KG1 (cell line): ENCODE measurements at places on chromosomes 12 and 14.

- DNase-seq: no peak
These were observed 295.7 kb downstream of the CACNA1C start for GRCh38 chr12:2348482-2348852.

DNA sequence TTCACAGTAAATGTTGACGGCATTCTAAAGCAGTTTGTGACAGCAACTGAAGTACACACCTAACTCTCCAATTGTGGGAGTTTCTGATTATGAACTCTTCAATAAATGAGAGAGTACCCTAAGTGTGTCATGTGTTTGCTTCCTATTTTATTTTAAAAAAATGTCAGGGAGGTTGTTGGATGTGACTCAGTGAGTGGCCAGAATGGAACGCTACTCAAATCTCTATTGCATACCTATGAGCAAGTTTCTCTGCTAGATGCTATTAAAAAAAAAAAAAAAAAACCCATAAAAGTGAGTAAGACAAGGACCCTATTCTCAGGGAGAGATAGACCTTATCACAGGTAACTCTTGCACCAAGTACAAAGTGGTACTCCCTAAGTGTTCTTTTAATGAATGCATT lies 256.6 kb downstream of the BTG1 start:
- DNase-seq: no peak

- DNase-seq: peak; percentile 2
These were observed 67.2 kb downstream of the FAR2 start for GRCh38 chr12:29216266-29216665.

GRCh38 chr12:54294953-54295566 lies 5.8 kb downstream of the NFE2 start:
- no peak for DNase-seq

DNA sequence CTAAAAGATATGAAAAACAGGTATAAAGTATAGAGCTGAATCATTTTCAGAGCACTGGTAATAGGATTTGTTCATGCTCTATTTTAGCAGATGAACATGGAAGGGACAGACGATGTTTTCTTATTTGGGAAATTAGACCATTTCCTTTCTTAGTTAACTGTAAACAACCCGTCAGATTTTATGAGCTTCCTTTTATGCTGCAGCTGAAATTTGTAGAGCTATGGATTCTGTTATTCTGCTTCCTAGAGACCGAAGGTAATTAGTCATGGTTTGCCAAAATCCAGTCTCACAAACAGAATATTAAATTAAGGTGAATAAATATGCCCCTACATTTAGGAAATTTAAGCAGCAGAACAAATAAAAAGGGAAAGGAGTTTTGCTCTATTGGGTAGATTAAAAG lies 180.2 kb upstream of the SYT1 start:
- no peak for DNase-seq

GRCh38 chr12:103313894-103314293 lies 181.9 kb downstream of the C12orf42 start:
- no peak for DNase-seq

DNA sequence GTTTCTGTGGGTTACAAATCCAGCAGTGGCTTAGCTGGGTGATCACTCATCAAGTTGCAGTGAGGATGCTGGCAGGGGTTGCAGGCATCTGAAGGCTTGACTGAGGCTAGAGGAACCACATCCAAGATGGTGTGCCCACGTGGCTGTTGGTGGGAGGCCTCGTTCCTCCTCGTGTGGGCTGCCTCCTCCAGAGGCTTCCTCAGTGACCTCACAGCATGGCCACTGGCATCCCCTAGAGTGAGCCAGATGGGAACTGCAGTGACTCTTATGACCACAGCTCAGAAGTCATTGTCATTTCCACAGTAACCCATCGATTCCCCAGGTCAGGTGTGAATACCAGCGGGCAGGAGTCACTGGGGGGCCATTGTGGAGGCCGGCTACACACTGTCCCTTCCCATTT lies 17.8 kb downstream of the AACS start:
- DNase-seq: no peak

GRCh38 chr14:49221316-49221715 lies 364.9 kb downstream of the RPS29 start:
- DNase-seq: no peak

DNA sequence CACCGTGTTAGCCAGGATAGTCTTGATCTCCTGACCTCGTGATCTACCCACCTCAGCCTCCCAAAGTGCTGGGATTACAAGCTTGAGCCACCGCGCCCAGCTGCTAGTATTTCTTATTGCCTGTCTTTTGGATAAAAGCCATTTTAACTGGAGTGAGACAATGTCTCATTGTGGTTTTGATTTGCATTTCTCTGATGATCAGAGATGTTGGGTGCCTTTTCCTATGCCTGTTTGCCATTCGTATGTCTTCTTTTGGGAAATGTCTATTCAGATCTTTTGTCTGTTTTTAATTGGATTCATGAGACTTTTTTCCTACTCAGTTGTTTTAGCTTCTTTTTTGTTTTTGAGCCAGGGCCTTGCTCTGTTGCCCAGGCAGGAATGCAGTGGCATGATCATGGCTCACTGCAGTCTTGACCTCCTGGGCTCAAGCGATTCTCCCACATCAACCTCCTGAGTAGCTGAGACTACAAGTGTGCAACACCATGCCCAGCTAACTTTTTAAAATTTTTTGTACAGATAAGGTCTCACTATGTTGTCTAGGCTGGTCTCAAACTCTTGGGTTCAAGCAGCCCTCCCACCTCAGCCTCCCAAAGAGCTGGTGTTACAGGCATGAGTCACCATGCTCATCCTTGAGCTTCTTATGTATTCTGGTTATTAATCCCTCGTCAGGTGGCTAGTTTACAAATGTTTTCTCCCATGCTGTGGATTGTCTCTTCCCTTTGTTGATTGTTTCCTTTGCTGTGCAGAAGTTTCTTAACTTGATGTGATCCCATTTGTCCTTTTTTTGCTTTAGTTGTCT lies 65.9 kb downstream of the ACACB start:
- DNase-seq: no peak

- no peak for DNase-seq
These were observed 78.1 kb upstream of the RPH3A start for GRCh38 chr12:112713471-112713870.

- no peak for DNase-seq
These were observed 84.5 kb upstream of the CDKN3 start for GRCh38 chr14:54312166-54312801.

DNA sequence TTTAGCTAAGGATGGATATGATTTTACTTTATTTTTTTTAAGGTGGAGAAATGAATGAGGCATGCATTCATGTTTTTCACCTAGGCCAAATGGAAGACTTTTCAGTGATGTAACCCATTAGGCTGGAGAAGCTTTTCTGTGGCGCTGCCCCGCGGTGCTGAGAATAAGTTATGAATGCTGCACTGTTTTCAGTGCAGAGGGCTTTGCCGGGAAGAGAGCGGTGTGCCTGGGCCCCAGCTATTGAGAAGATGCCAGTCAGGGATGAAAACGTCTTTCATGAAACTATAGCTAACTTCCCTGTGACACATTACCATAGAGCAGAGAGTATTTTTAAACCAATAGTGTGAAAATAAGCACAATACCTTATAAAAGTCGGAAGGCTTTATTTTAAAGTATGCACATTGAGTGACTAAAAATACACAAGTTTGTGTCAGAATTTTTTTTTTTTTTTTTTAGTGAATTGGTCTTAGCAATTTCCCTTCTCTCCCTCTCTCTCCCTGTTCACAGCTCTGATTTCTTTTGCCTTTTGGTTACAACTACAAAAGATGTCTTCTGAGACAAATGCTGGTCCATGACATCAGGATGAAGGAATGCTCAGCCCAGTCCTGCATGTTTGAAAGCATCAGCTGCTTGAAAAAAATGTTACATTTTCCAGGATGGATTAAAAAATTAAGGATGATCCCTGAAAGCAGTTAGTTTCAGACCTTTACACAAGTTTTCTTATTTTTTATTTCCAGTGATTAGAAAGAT lies 48.3 kb downstream of the NPAS3 start:
- no peak for DNase-seq

DNA sequence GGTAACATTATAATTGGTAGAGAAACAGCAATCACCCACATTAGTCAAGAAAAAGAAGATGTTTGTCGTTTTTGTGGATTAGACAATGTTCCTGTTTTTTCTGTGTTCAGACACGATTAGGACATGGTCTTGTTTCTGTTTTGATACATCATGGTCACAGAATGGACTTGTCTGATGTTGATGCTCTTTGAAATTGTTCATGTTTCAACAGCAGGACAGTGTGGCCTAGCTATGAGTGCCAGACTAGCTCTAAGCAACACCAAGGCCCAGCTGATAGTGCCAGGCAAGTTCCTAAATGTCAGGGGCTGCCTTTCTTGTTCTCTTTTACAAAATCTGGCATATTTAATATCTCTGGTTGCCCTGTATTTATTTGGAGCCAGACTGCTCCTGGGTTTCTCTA lies 40.9 kb upstream of the TOMM20L start:
- no peak for DNase-seq

DNA sequence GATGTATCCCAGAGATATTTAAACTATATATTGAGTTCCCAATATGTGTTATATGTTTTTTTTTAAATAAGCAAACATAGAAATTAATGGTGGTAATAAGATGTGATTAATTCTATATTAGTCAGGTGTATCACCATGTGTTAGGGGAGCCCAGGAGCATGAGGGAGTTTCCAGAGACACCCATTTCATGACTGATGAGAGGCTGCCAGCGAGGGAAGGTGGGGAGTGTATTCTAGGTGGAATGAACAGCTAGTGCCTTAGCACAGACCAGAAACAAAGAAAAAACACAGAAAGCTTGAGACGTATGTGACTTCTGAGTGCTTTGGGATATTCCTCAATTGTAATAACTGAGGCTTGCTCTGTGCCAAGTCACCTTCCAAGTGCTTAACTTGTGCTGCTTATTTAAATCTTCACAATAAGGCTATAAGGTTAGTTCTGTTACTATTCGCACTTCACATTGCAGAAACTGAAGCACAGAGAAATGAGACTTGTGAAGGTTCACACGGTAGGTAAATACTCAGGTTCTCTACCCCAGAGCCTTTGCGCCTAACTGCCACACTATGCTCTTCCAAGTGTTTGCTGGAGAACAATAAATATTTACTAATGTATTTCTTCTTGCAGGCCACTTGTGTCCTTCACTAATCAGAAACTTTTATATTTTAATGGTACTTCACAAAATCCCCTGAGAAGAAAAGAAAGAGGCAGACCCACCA lies 17.9 kb upstream of the MGP start:
- no peak for DNase-seq

DNA sequence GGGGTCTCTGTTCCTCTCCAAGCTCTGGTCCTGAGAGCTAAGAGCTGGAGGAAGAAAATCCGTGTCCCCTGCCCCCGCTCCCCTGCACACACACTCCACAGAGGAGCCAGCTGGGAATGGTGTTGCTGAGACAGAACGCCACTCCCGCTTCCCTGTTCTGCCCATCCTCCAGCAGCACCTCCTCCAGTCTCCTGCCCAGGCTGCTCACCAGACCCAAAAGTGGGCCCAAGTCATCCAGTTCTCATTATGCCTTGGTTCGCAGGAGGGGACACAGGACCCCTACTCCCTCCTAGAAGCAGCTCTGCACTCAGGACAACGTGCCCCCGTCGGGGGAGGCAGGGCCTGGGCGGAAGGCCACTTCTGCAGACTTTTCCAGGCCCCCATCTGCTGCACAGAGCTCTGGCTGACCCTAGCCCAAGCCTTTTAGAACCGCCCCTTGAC lies 830 bp upstream of the TRMT61A start:
- no peak for DNase-seq

DNA sequence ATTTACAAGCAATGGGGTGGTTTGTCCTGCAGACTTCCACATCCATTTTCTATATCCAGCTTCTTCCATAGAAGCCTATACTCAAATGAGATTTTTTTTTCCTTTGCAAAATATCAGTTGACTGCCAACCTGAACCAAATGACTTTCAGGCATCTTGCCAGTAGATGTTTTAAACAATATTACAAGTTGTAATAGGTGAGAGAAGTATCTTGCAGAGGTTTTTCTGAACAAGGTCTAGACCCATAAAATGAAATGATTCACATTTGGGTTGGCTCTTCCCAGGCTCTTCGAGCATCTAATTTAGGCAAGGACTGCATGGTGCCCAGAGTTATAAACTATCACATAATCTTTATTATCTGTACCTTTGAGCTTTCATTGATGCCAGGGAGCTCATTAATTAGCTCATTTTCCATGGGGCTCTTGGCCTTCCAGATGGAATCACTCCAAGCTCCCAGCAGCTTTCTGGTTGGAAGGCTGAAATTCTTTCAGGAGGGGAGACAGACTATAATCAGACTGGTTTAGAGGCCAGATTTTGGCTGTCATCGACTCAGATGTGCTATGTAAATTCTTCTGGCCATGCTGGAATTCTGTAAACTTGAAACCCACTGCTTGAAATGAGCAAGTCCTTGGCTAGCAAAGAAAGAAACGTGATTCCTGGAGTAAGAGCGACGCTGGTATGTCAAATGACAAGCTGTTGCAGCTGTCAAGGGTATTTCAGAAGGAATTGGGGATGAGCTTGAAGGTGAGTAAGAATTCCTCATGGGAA lies 32.2 kb upstream of the DICER1 start:
- DNase-seq: no peak

- no peak for DNase-seq
These were observed 76.7 kb upstream of the SLC8A3 start for GRCh38 chr14:70265422-70265821.

DNA sequence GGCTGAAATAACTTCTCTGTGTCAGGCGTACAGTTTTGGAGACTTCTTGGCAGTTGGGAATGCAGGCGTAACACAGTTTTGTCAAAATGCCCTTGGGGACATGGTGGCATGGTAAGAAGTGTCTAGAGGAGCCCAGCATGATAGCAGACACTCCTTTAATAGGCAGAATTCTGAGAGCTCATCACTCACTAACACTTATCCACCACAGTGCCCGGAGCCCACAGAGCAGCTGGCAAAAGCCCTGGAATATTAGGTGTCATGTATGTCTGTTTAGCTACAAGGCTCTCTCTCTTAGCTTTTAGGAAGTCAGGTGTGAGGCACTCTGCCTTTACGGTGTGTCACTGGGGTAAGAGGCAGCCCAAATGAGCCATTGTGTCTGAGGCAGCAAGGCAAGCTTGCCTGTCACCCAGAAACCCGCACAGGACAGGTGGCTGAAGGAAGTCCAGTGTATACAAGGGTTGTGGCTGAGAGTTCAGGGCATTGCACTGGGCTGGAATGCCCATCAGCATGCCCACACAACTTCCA lies 96.3 kb downstream of the ESRRB start:
- no peak for DNase-seq
